A375 (cell line): ENCODE measurements at places on chromosomes 2 and 18. TPM values are rescaled to one million over a fixed set of nuclear protein-coding genes. Genes with fewer than 3 reads are reported as not detected.

The RIF1 gene
- total RNA-seq = 28.5 and 33.2 TPM in 2 replicates

The MOGAT1 gene
- not detected in 2 replicates for total RNA-seq

The LAMA3 gene
- total RNA-seq = 0.98 and 1.1 TPM in 2 replicates

The NAT8 gene
- not detected in 2 replicates for total RNA-seq

The LCT gene
- total RNA-seq = 0.04 and 0.08 TPM in 2 replicates

The KRTCAP3 gene
- 0.60 TPM in 1 of 2 replicates, not detected in the other for total RNA-seq

The TBR1 gene
- not detected in 2 replicates for total RNA-seq

The RSAD2 gene
- 0.21 TPM in 1 of 2 replicates, not detected in the other for total RNA-seq

The KYNU gene
- 31.0 and 48.3 TPM in 2 replicates for total RNA-seq

The KLHL41 gene
- total RNA-seq = 0.45 TPM in 1 of 2 replicates, not detected in the other

The IL1F10 gene
- not detected in 2 replicates for total RNA-seq

The TUBB8B gene
- not detected in 2 replicates for total RNA-seq
